T follicular helper cell (primary cell): ENCODE measurements at places on chromosomes 3 and 15.

- DNase-seq = no peak
These were observed 48.8 kb upstream of the PLXND1 start for GRCh38 chr3:129655291-129655700.

DNA sequence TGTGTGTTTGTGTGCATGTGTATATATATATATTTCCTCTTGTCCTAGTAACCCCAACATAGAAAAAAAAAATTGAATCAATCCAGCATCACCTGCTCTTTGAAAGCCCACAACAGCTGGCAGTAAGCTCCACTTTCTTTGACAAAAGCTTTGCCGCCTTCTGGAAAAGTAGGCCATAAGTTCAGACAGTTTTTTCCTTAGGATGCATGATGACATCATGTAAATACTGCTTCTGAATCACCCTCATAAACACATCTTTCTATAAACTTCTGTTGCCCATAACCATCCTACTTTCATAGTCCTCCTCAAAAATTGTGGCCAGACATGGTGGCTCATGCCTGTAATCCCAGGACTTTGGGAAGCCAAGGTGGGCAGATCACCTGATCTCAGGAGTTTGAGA is 67.4 kb downstream of the CSNK1G1 start:
- no peak for DNase-seq

GRCh38 chr3:127089486-127090145 is 103.3 kb upstream of the PRR23E start:
- DNase-seq = no peak

DNA sequence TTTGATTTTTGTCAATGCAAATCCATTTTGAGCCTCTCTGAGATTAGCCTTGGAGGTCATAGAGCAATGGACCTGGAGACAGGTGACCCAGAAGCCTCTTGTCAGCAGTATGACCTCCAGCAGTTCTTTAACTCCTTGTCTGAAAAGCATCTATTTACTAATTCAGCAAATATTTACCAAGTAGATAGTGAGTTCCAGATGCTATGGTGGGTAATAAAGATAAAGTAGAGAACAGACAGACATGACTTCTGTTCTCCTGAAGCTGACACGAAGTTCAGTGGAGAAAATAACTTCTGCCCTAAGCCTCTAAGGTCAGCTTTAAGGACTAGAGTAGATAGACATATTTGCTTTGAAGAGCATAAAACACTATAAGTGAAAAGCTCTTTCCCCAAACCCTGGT is 26.6 kb downstream of the SEMA6D start:
- no peak for DNase-seq

DNA sequence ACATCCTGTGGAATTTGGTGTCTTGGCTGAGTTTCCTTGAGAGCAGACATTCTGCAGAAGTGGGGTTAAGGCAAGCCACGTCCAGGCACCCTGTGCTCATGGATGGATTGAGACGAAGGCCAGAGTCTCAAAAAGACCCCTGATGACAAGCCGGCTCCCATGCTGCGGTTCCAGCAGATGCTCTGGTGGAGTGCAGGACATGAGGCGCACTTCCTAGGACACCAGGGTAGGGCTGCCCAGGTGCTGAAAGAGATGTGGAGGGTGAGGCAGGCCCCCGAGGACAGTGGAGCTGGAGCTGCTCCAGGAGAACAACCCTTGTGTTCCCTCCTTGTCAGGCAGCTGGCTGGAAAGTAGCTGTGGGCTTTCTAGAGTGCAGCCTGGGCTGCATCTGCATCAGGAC is 81.0 kb downstream of the ASB7 start:
- DNase-seq = no peak

DNA sequence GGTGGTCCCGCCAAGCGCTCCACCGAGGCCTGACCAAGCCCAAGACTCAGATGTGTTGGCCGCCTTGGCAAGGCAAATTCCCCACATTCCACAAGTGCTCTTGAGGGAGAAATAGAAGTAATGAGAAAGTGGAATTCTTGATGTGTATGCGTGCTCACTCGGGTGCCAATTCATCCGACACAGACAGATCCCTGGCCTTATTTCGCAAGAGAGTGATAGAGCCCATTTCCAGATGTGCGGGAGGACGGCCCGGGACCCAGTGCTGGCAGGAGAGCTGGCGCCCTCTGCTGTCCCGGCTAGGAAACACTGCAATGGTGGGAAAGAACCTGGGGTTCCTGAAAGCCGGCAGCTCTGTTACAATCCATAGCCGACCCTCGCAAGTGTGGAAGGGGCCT is 76.0 kb downstream of the HMG20A start:
- DNase-seq = peak; percentile 53

- DNase-seq = no peak
These were observed 393.0 kb downstream of the IGSF11 start for GRCh38 chr3:118641608-118642007.

DNA sequence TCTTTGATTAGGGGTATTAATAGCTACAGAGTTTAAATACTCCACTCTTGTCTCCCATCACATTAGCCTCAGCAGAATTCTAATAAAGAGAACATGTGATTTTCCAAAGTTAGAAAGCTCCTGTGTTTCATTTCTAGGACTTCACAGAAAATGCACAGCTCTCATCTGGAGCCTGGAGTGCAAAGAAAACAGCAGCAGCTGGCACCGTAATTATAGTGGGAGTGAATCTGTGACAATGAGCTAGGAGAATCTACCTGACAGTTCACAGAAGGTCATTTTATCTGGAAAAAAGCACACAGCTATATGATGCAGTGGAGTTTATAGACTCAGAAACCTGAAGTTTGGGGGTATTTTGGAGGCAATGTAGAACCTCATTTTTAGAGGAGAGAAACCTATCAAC is 5.4 kb upstream of the TRIM59 start:
- no peak for DNase-seq
